ENCODE measurements at places on chromosomes 7 and 10. TPM values are rescaled to one million over a fixed set of nuclear protein-coding genes. Genes with fewer than 3 reads are reported as not detected.

The NPC1L1 gene
- 0.10 TPM for total RNA-seq

The METTL27 gene
- total RNA-seq, result 2.3 TPM

DNA sequence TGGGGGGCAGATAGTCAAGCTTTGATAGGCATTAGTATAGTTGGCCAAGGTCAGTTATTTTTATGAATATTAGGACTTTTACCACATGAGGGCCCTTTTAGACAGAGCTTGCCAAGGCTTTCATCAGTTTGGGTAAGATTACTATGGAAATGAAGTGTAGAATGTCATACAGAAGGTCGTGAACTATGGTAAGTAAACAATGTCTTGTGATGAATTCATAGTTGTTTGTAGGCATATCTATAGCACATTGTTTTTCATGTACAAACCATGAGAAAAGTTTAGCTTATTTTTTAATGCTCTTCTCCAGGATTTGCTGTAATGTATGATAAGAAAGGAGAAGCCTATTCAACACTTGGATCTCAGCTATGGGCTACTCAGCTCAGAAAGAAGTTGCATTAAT, 4.3 kb downstream of the OR2A2 start:
- no peak for DNase-seq

- DNase-seq, result no peak
Observed at GRCh38 chr7:14021069-14021468, 31.6 kb upstream of the ETV1 start.

GRCh38 chr10:92891885-92892690, 43.8 kb downstream of the EXOC6 start:
- DNase-seq, result no peak

DNA sequence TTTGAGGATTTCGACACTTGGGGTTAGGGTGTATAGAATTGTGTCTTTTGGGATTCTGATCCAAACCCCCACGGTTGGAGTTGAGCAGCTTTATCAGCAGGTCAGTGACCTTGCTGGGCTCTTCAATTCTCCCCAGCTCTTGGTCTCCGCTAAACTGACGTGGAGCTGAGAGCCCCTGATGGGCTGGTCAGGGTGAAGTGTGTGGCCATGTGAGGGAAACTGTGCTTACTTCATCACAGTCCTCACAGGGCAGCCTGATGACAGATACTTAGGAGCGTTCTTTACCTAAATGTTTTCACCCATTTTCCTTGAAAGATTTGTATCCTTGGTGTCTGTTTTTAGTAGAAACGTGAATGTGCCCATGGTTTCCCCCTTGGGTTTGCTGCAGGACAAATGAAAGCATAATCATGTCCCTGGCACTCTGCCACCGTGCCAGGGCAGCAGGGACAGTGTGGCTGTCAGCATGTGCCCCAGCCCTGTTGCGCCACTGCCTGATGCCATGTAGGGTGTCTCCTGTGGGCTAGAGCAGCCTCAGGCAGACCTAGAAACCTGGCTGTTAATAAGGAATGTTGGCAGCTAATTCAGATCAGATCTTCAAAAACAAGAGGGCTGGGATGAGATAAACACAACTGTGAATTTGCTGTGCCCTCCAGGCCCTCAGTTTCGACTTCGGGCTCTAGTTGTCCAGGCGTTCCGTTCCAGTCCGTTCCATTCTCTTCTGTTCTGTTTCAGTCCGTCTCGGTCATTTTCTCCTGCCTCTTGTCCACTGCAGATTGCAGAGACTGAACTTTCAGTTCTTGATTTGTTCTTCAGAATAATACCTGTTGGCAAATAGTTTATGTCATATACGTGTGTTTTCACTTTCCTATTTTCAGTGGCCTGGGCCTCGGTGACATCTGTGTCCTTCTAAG, 96.8 kb downstream of the TRRAP start:
- no peak for DNase-seq

DNA sequence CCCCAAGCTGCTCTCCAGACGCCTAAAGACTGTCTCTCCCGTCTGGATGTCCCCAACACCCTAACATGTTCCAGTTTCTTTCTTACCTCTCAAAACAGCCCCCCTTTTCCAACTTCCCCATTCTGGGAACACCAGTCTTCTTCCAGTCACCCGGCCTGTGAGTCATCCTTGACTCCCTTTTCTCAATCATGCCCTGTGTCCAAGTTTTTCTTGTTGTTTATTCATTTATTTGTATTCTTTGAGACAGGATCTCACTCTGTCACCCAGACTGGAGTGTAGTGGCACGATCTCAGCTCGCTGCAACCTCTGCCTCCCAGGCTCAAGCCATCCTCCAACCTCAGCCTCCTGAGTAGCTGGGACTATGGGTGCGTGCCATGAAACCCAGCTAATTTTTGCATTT, 15.6 kb downstream of the SNX10 start:
- DNase-seq, result no peak

The PRSS37 gene
- total RNA-seq, result not detected

DNA sequence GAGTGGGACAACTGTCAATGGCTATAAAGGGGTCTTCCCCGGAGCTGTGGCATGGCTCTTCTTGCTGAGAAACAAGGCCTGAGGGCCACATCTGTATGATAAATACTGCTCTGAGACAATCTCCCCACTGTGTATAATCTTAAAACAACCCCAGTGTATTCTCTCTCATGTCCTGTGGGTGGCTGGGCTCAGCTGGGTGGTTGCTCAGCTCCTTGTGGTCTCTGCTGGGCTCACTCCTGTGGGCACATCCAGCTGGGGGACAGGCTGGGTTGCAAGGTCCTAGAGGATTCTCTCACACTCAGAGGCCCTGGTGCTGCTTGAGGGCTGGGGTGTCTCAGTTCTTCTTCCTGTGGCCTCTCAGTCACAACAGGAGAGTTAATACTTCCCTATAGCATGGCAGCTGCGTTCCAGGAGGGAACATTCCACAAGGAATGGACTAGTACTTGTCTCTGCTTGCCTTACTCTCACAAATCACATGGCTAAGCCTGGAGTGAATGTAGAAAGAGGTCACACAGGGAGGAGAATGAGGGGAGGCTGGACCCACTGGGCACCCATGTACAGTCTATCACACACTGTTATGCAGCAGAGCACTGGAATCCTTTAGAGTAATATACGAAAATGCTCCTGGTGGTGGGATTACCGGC, 4.5 kb upstream of the EEPD1 start:
- DNase-seq, result no peak

The NRCAM gene
- 3.1 TPM for total RNA-seq

DNA sequence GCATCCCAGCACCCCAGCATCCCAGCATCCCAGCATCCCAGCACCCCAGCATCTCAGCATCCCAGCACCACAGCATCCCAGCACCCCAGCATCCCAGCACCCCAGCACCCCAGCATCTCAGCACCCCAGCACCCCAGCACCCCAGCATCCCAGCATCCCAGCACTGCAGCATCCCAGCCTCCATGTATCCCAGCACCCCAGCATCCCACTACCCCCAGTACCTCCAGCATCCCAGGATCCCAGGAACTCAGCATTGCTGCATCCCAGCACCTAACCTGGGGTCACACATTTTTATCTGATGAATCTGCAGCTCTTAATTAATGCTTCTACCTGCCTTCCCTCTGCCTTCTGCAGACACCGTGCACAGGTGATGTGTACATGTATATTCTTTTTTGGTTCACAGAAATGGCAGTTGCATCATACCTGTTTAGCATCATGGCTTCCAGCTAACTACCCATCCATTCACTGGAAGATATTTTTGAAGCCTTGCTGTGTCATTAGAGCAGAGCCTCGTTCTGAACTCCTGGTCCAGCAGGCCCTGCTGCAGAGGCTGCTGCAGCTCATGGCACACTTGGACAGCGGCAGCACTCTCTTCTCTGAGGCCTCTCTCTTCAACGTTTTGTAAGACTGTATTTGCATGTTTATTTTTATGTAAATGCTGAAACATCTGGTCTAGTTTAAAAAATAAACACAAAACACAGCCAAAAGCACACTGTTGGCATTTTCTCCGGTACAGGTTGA, 4.6 kb upstream of the CFAP46 start:
- DNase-seq, result no peak

DNA sequence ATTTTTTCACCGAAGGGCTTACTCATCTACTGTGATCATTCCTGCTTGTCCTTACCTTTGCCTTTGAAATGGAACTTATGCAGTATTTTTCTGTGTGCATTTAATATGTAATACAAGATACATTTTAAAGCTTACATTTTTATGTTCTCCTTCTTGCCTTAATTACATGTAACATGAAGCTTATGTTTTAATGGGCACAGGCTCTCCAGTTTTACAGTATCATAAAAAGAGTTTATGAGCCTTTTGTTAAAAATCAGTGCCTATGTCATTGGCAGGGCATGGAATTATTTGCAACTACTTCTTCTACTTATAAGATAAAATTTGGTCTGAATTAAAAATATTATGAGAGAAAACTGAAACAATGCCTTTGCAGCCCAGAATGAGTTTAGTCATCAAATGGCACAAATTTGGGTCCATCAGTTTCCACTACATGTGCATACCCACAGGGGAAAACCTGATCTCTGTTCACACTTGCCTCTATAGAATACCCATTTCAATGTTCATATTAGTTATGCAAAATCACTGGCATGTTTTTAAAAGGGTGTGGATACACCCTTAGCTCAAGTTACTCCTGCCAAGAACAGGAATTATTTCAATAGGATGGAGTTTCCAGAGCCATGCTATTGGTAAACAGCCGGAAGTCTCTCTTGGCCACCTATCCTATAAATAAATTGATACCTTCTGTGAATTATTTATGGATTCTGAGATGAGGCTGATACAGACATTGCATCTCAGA, 27.9 kb upstream of the WNT16 start:
- DNase-seq, result no peak

DNA sequence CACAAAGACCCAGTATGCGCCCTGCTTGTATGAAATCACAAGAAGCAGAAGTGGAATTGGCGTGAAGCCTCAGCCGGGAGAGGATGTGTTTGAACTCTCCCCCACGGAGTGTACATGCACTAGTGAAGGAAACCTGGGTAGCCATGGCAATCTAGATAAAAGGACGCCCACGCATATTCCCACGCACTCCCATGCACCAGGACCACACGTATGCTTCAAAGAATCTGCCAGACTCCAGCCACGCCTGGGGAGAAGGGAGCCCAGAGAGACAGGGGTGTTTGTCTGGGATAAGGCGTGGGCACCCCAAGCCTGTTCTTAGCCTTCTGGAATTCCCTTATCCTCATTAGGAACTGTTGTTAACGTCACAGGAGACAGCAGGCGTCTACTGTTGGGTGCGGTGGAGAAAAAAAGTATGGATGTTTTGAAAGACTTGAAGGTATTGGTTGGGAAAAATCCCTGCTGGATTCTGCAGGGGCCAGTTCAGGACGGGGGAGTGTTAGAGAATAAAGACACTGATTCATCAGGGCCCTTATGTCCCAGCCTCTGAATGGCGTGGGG, 28.9 kb upstream of the ECHDC3 start:
- no peak for DNase-seq

GRCh38 chr7:51455086-51455485, 138.5 kb upstream of the COBL start:
- DNase-seq, result no peak

The GJC3 gene
- not detected for total RNA-seq

The TFEC gene
- 0.33 TPM for total RNA-seq

DNA sequence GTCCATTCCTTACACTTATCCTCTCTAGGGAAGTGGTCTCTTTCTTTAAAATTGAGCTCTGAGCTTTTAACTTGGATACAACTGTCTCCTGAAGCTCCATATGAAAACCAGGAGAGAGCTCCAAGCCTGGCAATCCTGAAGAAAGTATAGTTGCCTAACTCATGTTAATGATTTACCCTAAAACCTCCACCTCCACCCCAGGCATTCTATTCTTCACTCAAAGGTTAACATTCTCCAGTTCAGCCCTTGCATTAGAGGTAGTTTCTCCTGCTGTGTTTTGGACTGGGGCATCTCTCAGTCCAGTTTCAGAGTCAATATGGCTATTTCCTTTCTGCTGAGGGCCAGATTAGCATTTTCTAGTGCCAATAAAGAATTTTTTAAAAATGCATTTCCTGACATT, 195.5 kb downstream of the SLC25A13 start:
- DNase-seq, result no peak

DNA sequence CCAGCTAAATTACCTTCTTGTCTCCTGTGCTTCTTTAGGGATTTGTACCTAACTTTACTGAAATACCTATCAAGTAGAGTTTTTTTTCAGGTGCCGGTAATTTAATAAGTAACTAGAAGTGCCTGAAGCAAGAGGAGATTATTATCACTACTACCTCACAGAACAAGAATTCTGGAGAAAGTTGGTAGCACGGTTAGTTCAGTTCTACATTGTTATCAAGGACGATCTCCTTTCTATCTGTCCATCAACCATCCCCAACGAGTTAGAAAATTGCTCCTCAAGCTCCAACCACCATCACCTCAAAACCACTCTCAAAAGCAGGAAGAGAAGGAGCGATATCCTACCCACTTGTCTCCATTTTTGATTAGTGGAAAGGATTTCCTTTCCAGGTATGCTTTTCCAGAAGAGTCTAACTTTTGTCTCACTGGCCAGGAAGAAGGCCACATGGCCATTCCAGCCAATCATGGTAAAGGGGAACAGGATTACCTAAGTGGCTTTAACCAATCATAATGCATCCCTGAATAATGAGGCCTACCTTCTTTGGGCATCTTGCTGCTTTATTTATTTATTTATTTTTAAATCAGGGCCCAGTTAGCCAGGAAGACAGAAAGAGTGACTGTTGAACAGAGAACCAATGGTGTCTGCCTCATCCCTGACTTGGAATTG, 265.2 kb downstream of the SNX13 start:
- DNase-seq, result no peak

- DNase-seq, result no peak
Observed at GRCh38 chr7:30974605-30975255, 11.0 kb downstream of the GHRHR start.

The RBP3 gene
- total RNA-seq, result not detected

All from T-cell (primary cell).